ENCODE measurements at places on chromosomes 1 and 21.

GRCh38 chr1:62621907-62622306 lies 24.6 kb downstream of the ANGPTL3 start:
- DNase-seq: peak; percentile 0

DNA sequence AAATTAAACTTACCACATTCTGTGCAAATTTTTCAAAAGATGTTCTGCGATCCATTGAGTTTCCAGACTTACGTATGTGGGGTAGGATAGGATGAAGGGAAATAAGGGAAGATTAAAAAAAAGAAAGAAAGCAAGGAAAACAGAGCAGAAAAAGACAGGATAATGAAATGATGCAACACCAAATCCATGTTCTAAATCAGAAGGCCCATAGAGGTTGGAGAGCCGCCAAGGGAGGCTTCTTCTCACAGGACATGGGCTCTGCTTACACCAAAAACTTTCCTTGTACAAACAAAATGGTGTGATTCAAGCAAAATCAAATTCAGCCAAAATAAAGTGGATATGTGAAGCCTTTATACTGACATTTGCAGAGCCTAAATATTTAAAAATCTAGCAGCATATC lies 189.5 kb upstream of the GREM2 start:
- DNase-seq: no peak

- no peak for DNase-seq
Observed at GRCh38 chr1:66176832-66177231, 357.1 kb upstream of the SGIP1 start.

DNA sequence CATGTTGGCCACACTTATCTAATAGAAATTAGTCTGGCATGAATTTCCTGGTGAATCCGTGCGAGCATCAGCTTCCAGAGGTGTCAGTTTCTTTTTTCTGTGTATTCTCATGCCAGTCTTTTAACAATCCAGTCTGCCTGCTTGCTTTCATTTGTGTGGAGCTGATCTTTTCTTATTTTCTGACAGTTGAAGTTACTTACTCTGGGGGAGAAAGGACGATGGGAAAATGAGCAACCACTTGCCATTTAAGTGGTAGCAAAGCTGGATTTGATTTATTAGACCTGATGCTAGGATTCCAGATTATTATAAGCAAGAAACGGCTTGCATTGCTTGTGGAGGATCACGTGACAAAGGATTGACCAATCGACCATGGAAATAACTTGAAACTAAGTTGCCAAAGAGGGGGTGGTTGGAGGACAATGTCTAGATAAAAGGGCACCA lies 24.3 kb upstream of the APP start:
- no peak for DNase-seq

- no peak for DNase-seq
Observed at GRCh38 chr1:1832820-1833219, 54.5 kb upstream of the NADK start.

Measured in globus pallidus (tissue), 1 donor.